ENCODE measurements at places on chromosomes 13 and 19. TPM values are rescaled to one million over a fixed set of nuclear protein-coding genes. Genes with fewer than 3 reads are reported as not detected.
A peak's percentile ranks its signal among the peaks of the same experiment; 100 is the strongest.

Gene RNU6-9
- not detected for total RNA-seq

DNA sequence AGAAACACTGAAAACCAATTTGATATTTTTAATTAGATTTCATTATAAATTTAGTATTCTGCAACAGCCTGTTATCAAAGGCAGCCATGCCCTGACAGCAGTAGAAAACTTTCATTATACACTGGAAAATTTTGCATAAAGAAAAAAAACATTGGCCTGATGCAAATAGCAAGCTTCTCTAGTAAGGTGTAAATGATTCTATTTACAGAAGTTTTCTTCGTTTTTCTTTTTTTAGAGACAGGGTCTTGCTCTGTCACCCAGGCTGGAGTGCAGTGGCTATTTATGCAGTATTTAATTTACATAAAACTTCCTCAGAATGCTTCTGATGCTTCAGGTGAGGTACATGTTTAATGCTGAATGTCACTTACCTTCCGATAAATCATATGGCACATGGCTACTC is 67.0 kb downstream of the ABCC4 start:
- DNase-seq, result no peak

- DNase-seq, result no peak
Measured at GRCh38 chr13:20222553-20222952, 9.6 kb downstream of the GJB6 start.

DNA sequence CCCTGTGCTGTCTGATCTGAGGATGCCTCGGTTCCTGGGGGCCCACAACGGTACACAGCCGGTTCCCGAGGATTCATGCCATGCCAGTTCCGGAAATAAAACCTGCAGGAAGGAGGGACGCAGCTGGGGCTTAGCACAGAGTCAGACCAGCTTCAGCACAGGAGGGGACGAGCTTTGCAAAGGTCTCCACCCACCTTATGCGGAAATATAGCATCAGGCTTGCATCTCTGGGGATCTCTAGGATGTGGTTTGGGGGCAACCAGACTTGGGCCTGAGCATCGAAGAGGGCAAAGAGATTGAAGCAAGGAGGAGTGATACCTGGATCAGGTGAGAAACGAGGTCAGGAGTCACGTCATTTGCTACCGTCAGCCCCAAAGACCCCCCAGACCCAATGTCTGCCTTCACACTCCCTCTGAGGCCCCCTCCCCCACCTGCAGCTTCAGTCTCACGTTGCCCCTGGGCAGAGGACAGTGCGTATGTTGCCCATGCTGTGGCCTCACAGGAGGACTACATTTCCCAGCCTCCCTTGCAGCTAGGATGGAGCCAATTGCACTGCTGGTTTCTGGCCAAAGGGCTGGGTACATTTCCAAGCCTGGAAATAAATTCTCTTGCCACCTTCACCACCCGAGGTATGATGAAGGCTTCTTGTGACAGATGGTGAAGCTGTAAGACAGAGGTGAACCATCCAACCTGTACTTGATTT is 12.1 kb downstream of the TYK2 start:
- DNase-seq, result no peak

Gene CRX
- total RNA-seq, result not detected

GRCh38 chr13:28442839-28443238 is 52.1 kb downstream of the FLT1 start:
- no peak for DNase-seq

- no peak for DNase-seq
Measured at GRCh38 chr19:13506471-13506820, at the start of gene CACNA1A. TSS of gene CACNA1A (minus strand) at chr19:13506479. CDS start at chr19:13506224, 255 bp downstream.

- DNase-seq, result no peak
Measured at GRCh38 chr13:32783067-32783466, 196.8 kb downstream of the PDS5B start.

- no peak for DNase-seq
Measured at GRCh38 chr19:30158067-30158892, 213.9 kb upstream of the ZNF536 start.

DNA sequence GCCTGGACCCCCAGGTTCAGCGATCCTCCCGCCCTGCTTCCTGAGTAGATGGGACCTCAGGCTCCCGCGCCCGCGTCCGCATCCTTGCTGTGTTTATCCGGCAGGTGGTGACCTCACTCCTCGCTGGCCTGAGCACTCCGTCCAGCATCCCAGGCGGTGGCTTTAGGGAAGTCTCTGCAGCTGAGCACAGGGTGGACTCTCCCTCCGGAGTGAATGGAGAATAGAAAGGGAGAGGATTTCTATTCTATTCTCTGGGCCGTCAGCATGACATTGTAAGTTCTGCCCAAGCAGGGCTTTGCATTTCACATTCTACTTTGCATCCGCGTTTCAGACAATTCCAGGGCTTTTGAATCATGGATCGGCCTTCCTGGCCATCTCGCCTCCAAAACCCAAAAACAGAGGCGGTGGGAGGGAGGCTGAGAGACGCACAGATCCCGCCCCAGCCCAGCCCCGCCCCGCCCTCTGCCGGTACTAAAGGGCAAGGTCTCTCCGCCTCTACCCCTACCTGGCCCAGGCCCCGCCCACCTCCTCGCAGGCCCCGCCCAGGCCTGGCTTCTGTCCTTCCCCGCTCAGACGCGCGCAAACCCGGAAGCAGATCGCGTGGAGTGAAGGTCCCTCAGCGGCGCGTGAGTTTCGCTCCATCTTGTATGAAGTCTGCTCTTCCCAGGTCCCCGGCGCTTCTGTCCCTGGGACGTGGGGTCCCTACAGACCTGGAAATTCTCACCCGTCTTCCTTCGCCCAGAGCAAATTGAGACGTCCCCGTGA is at the start of gene ZNF525:
TSS of gene ZNF525 (plus strand) at position 572 of the 765 bp plus-strand sequence. CDS start 6,577 bp downstream, outside the sequence.
- peak; percentile 57 for DNase-seq

GRCh38 chr19:54352546-54352945 is 12.2 kb downstream of the LAIR1 start:
- no peak for DNase-seq

DNA sequence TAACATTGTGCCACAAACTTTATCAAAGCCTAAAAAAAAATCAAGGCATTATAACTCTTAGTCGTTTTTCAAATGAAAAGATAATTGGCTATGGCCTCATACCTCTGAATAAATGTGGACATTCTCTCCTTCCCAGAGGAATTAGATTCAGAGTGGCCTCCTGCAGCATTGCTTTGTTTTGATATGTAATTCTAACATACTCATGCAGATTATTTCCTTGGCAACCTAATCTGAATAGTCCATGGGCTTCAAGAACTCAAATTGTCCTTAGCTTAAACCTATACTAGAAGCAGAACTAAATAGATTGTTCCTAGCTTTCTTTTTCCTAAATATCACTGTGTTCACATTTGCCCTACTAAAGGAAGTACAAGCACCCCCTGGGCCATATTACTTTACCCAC is 1146.9 kb downstream of the OLFM4 start:
- no peak for DNase-seq

DNA sequence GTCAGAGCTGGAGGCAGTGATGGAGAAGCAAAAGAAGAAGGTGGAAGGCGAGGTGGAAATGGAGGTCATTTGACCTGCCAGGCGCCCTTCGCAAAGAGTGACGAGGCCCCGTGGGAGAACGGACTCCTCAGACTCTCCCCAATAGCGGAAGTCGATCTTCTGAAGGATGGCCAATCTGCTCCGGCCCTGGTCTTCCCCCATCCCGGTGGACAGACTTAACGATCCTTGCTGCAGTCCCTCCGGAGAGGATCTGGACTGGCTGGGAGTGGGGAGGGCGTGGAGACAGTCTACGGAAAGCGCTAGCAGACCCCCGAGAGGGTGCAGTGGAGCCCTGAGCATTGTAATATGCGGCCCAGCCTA is 11.9 kb downstream of the EPS8L1 start:
- DNase-seq, result no peak

DNA sequence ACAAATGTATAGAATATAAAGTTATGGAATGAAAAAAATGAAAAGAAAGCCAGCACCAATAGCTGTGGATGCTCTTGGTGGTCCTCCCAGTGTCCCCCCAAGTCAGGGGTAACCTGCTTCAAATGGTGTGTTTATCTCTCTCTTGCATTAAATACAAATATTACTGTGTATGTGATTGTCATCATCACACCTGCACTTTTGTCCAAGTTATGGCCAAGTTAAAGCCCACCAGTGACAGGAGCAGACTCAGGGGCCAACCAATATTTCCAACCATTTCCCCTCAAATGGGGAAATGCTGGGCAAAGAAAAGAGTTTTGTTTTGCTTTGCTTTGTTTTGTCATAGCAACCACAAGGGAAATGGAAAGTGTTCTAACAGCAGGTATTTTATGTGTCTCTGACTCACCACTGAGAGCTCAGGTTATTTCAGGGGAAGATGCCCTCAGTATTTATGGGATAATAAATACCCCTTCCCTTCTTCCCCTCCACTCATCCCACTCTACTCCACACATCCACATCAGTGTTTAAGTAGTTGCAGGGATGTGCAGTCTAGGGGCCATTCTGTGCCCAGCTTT is 133.6 kb downstream of the COL4A1 start:
- no peak for DNase-seq

Gene CCDC8
- total RNA-seq, result 5.4 TPM

Gene TNFSF13B
- 1.4 TPM for total RNA-seq

DNA sequence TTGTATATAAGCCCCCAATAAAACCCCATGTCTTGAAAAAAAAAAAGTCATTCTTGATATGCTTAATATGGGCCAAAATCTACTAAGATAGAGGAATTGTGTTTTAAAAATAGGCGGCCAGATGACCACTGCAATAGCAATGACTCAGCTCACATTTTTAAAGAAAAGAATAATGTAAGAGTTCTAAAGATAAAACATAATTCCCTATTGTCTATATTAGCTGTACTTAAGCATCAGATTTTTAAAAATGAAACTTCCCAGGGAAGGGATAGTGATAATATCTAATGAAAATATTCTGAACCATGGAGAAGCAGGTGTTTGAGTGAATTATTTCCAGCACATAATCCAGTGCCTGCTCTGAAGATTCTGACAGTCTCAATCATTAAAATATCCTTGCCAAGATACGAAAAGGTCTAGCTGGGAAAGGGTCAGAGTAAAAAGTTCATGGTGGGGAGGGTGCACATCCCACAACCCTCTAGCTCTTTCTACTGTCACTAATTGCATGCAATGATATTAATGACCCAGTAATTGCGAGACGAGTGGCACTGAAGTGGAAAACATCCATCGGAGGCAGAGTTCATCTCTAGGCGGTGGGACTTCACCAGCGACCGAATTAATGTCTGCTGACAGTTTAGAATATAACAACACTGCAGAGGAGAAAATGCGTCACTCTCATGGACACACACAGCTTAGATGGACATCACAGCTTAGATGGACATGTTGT is 31.6 kb downstream of the EFNB2 start:
- no peak for DNase-seq

GRCh38 chr13:66414066-66414800 is 815.9 kb downstream of the PCDH9 start:
- no peak for DNase-seq

- DNase-seq, result no peak
Measured at GRCh38 chr13:99605420-99606323, 104.4 kb downstream of the TM9SF2 start.

- DNase-seq, result no peak
Measured at GRCh38 chr13:27352698-27353097, 71.7 kb upstream of the GTF3A start.

Gene SULT2A1
- 0.18 TPM for total RNA-seq

Data from Panc1 (cell line).